ENCODE measurements at places on chromosomes 13 and 19.

DNA sequence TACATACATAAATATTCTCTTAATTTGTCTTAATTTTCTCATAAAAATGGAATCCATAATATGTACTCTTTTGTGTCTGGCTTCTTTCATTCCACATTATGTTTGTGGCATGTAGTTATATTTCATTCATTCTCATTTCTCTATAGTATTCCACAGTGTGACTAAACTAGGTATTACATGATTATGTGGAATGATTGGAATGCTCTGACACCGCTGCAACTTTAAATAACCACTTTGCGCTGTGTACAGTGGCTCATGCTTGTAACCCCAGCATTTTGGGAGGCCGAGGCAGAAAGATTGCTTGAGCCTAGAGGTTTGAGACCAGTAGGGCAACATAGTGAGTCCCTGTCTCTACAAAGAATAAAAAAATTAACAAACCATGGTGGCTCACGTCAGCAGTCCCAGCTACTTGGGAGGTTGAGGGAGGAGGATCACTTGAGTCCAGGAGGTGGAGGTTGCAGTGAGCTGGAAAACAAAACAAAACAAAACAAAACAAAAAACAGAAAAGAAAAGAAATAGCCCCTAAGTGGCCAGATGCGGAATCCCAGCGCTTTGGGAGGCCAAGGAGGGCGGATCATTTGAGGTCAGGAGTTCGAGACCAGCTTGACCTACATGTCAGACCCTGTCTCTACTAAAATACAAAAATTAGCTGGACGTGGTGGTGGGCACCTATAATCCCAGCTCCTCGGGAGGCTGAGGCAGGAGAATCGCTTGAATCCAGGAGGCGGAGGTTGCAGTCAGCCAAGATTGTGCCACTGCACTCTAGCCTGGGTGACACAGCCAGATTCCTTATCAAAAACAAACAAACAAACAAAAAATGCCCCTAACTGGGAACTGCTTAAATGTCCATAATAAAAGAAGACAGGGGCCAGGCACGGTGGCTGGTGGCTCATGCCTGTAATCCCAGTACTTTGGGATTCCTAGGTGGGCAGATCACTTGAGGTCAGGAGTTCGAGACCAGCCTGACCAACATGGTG is 8.0 kb upstream of the SAE1 start:
- no peak overlapping the region for H3K27ac ChIP-seq
- no peak overlapping the region for H3K4me3 ChIP-seq
- no peaks in the 10 kb centered on the region for H3K36me3 ChIP-seq
- no peaks in the 10 kb centered on the region for H3K27me3 ChIP-seq
- no peak for DNase-seq

DNA sequence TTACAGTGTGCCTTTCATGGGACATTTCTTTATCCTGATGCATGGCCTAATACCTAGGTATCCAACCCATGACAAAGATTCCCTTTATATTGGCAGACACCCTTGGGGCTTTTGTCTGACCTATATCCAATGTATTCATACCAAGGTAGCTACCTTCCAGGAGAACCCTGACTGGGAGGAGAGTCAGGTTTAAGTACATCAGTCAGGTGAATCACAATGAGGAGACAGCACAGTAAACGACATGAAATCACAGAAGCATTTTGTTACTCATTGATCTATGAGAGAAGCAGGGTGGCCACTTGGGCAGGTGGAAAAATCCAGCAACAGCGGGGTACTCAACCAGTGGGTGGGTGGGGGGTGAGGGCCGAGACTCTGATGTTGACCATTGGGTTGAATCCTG is 527.4 kb upstream of the ATXN8OS start:
- H3K36me3 ChIP-seq, result no peaks in the 10 kb centered on the region
- no peak for DNase-seq
- no peaks in the 10 kb centered on the region for H3K4me1 ChIP-seq
- no peak overlapping the region for H3K27ac ChIP-seq
- H3K4me3 ChIP-seq, result no peak overlapping the region

GRCh38 chr19:15463861-15464371 is 428 bp downstream of the RASAL3 start:
- peak overlapping the region; percentile 55 for H3K27ac ChIP-seq
- H3K36me3 ChIP-seq, result no peaks in the 10 kb centered on the region
- no peaks in the 10 kb centered on the region for H3K4me1 ChIP-seq
- peak overlapping the region; percentile 47 for H3K4me3 ChIP-seq
- peak; percentile 20 for DNase-seq

- H3K27me3 ChIP-seq, result no peaks in the 10 kb centered on the region
- H3K36me3 ChIP-seq, result no peaks in the 10 kb centered on the region
- H3K4me1 ChIP-seq, result peaks cover 8% of the 10 kb centered on the region
- no peak for DNase-seq
- H3K4me3 ChIP-seq, result no peak overlapping the region
Measured at GRCh38 chr13:24652359-24652758, 27.8 kb upstream of the ATP12A start.

GRCh38 chr13:95858286-95859075 is 181.5 kb downstream of the DNAJC3 start:
- DNase-seq, result no peak
- no peak overlapping the region for H3K27ac ChIP-seq
- H3K36me3 ChIP-seq, result peaks cover 22% of the 10 kb centered on the region
- H3K4me3 ChIP-seq, result no peak overlapping the region

DNA sequence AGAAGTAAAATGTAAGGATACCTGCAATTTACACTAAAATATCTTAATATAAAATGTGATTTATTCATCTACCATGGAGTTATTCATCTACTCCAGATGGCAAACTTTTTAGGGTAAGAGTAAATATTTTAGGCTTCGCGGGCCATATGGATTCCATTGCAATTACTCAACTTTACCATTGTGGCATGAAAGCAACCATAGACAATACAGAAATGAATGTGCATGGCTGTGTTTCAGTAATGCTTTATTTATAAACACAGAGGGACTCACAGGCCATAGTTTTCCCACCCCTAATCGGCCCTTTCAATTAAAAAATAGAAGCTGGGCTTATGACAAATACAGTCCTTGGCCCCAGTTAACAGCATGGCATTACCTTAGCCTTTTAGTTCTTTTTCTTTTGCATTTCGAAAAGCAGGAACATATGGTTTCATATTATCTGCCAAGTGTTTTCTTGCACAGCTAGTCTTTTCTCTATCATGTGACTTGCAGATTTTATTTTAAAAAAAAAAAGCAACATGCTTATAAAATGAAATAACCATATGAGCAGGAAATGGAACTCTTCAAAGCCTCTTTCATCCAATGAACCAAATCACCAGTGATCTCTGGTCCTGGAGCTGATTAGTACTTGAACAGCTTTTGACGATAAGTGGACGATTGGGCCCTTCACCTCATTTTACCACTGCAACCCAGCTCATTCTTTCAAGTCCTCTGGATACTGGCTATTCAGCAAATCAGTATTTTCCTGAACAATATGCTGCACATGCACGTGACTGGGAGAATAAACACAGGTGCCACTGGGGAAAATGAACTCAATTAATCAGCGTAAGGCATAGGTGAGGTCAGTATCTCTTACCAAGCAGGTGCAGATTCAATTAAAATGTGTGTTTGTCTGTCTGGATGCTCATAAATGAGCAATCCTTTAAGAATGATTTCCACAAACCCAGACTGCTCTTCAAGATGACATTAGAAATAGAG is 63.9 kb downstream of the LHFPL6 start:
- H3K4me1 ChIP-seq, result peaks cover 13% of the 10 kb centered on the region
- no peaks in the 10 kb centered on the region for H3K27me3 ChIP-seq
- H3K36me3 ChIP-seq, result no peaks in the 10 kb centered on the region
- no peak overlapping the region for H3K27ac ChIP-seq
- no peak for DNase-seq

DNA sequence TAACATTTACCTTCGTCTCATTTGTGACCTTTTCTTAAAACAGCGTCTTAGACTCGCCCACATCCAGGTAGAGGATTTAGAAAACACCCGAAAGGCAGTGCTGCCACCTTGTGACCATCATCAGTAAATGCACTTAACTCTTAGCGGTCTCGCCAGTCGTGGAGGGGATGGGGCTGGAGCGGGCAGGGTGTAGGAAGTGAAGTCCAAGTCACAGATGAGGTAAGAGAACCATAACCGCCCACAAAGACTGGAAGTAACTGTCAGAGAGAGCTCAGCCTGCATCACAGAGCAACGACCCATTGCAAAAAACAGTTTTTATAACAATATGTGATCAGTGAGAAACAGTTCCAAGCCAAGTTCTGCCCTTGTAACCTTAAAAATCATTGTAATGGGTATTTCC is 10.7 kb upstream of the CEACAM3 start:
- no peak for DNase-seq
- no peak overlapping the region for H3K27ac ChIP-seq
- no peaks in the 10 kb centered on the region for H3K4me1 ChIP-seq
- H3K36me3 ChIP-seq, result no peaks in the 10 kb centered on the region

- no peaks in the 10 kb centered on the region for H3K27me3 ChIP-seq
- H3K4me1 ChIP-seq, result no peaks in the 10 kb centered on the region
- no peaks in the 10 kb centered on the region for H3K36me3 ChIP-seq
- H3K27ac ChIP-seq, result no peak overlapping the region
- H3K4me3 ChIP-seq, result no peak overlapping the region
Measured at GRCh38 chr13:26787961-26788360, 27.4 kb upstream of the GPR12 start.

DNA sequence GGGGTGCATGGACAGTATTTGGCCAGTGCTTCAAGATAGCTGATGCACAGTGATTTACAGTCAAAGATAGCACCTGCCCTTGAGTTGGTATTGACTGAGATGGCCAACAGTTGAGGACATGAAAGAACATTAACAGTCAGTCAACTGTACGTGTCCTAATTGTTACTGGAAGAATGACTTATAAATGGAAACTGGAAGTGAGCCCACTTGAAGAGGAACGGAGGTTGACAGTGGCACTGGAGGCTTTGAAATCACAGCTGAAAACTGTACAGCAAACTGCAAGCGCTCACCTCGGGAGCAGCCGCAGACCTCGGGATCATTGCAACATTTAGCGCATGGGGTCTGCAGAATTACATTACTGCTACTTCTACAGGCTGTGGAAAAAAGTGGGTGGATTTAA is 77.1 kb downstream of the GGACT start:
- H3K4me3 ChIP-seq, result no peak overlapping the region
- peaks cover 11% of the 10 kb centered on the region for H3K36me3 ChIP-seq
- DNase-seq, result no peak
- no peaks in the 10 kb centered on the region for H3K27me3 ChIP-seq

DNA sequence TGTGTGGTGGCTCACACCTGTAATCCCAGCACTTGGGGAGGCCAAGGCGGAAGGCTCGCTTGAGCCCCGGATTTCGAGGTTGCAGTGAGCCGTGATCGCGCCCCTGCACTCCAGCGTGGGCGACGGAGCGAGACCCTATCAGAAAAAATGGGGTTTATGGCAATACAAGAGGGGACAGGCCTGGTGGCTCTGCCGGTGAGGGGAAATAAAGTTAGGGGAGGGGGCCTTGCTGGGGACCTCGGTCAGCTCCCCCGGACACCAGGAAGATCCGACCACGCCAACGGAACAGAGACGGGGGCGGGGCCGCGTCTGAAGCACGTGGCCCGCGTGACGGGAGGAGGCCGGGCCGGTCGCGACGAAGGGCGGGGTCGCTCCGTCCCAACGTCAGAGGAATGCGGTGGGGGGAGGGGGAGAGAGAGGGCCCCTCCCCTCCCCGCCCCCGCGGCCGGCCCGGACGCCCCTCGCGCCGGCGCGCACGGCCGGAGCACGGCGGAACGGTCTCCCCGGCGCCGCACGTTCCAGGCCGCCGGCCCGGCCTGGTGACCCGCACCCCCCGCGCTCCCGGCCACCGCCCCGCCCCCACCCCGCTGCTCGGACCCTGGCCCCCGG is 1.9 kb upstream of the HNRNPL start:
- H3K27me3 ChIP-seq, result no peaks in the 10 kb centered on the region
- peak overlapping the region; percentile 91 for H3K4me3 ChIP-seq
- H3K36me3 ChIP-seq, result peaks cover 12% of the 10 kb centered on the region
- peaks cover 32% of the 10 kb centered on the region for H3K4me1 ChIP-seq
- H3K27ac ChIP-seq, result peak overlapping the region; percentile 100
- peak; percentile 72 for DNase-seq

- no peaks in the 10 kb centered on the region for H3K36me3 ChIP-seq
- DNase-seq, result no peak
- no peaks in the 10 kb centered on the region for H3K4me1 ChIP-seq
- no peak overlapping the region for H3K27ac ChIP-seq
- H3K27me3 ChIP-seq, result no peaks in the 10 kb centered on the region
Measured at GRCh38 chr13:99665711-99666110, 164.4 kb downstream of the TM9SF2 start.

Measured in esophagus squamous epithelium (tissue), 5 donors.